ENCODE measurements at places on chromosomes 1 and 21.

GRCh38 chr1:3492545-3493246 lies 38.2 kb downstream of the ARHGEF16 start:
- DNase-seq, result no peak

DNA sequence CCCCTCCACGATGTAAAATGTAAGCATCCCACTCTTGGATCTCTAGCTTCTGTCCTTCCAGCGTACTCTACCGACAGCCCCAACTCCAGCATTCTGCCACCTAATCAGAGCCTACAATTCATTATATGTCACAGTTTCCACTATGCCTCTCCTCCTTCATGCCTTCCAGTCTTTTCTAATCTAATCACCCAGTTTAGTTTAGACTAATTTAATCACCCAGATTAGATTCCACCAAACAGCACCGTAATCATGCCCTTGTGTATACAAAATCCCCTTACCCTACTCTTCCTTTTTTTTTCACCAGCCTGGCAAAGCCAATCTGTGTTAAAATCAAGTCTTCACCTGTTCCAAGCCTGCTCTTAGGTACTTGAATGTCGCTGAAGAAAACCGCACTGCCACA lies 49.8 kb upstream of the KANK4 start:
- no peak for DNase-seq

- DNase-seq, result no peak
These were observed 25.1 kb downstream of the PLCH2 start for GRCh38 chr1:2501041-2501819.

DNA sequence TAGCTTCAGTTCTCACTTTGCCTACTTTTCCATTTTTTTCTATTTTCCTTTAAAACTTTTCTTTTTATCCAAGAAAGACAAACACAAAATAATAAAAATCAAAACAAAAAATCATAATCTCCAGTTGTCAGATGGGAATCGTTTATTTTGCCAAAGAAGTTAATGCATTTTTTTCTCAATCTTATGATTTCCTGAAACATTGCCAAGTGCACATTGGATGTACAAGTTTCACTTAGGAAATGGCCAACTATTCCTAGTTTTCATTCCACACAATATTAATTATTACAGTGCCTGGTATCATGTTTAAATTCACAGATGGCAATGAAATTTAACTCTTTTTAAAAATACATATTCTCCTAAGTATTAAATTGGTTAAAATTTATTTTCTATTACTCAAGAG lies 1050.5 kb downstream of the TTLL7 start:
- DNase-seq, result no peak
